Stimulated activated CD8-positive, alpha-beta memory T cell treated with anti-CD3 and anti-CD28 coated beads, Interleukin-4, amount 100 ng/mL, for 1 hour (primary cell): ENCODE measurements at places on chromosomes 7 and 10.

DNA sequence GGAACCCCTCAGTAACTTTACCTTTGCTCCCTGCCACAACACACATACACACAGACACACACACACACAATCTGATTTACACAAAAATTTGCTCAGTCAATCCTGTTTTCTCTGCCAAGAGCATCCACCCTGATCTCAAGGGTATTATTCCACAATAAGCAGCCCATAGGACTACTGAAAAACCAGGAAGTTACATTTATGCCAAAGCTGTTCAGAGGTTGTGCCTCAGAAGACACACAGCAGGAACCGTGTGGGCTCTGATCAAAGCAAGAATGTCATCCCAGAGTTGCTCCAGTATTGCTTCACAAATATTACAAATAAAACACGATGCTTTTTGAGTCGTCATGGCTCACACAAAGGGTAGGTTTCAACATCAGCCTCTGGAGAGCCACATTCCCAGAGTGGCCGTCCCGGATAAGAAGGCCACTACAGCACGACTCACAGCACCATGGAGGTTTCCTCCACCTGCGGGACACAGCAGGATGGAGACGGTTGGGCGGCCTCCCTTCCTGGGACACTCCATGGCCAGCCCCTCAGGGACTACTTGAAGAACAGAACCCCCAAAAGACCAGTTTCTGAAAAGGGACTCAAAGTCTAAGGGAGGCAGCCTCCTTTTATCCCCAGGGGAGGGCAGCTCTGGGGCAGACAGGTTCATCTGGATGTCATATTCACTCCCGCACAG, 1.6 kb downstream of the AIFM2 start:
- no peak for DNase-seq

DNA sequence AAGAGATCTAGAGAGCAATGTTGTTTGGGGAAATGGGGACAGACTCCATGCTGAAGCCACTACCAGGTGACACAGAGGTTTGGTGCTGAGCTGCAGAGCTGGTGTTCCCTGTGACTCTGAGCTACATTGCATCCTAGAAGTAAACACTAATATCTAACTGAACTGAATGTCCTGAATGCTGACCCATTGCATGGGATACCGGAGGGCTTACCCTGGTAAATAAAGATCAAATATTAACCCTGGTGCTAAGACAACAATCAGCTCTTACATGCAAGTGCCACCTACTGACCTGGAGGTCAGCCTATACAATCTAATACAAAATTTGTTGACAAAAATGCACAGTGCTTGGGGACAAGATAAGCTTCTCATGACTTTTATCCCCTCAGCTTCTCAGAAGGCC, 851.3 kb upstream of the KCND2 start:
- no peak for DNase-seq

GRCh38 chr10:72267819-72268399, 5.8 kb upstream of the DDIT4 start:
- DNase-seq = no peak

DNA sequence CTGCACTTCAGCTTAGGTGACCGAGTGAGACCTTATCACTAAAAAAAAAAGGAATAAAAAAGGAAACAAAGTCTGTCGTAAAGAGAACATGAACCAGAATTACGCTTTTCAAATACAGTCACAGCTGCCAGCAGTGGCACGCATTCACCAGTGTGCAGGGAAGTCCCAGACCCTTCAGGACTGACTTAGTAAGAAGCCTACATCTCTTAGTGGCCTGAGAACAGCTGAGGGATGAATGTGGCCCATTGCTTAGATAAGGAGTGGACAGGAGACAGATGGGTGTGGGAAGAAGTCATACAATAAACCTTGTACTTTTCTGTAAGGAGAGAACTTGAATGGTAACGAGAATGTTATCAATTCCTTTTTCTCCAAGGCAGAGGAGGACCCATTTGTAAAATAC, 178.5 kb downstream of the JCAD start:
- DNase-seq = no peak

- DNase-seq = no peak
Measured at GRCh38 chr7:127654404-127655394, 2.7 kb downstream of the SND1 start.

DNA sequence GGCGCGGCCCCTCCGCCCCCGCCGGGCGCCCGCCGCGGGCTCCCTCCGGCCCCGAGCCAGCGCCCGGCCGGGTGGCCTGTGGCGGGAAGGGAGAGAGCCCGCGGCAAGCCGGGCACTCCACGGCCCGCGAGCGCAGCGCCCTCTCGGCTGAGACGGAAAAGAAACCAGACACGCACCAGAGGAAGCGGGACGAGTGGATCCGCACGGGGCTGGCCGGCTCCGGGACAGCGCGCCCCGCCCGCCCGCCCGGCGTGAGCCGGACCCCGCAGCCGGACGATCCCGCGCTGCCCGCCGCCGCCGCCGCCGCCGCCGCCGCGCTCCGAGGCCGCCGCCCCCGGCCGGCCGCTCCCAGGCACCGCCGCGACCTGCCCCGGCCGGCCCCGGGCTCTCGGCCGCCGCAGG, 300 bp downstream of the ARHGAP21 start:
- no peak for DNase-seq

DNA sequence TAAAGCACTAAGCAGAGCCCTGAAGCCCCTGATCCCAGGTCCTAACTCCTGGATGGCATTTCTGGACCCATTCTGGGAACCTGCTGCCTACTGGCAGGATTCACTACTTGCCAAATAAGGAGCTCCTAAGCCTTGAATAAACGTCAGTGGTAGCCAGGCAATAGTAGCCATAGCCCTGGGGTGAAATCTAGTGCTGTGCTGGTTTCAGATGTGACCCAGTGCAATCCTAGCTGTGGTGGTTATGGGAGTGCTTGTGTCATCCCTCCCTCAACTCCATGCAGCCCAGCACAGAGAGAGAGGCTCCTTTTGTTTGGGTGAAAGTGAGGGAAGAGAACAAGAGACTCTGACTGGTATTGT, 43.7 kb downstream of the PCLO start:
- DNase-seq = no peak

DNA sequence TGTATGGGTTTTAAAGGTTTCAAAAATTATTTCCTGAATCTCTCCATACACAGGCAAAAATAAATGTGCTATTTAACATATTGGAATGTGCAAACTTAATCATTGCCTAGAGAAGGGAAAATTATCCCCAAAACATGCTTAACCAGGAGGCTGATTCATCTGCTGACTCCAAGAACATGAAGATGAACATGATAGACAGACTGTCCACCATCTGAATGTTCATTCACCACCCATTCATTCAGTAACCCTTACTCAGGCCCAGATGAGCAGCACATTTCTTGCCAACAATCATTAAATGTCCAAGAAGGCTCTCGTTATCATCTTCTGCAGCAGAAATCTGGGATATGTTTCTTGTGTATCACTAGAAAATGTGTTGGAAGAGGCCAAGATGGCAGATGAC, 110.6 kb downstream of the PPP1R9A start:
- DNase-seq = no peak

GRCh38 chr10:124296813-124297788, 121.6 kb downstream of the OAT start:
- no peak for DNase-seq

DNA sequence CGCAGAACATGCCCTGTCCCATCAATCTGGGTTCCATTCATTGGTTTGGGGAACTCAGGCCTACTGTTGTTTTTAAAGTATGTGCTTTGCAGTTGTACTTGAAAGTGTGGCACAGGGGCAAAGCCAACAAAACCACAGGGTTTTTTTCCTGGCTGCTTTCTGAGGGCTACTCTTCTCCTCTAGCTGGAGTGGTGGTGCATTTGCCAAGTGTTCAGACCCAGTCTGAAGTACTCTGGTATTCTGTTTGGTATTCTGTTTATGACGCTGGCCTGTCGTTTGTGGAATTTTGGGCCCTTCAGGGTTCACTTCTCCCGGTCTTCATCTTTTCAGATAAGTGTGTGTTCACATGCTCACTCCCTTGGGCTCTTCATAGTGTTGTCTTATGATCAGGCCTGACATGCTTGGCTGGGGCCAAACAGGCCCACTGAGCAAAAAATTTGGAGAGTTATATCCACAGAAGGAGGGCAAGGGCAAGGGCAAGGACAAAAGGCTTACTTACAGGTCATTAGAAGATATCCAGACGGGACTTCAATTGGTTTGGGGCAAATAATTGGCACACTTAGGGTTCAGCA, 26.3 kb downstream of the SLC26A4 start:
- DNase-seq = no peak

GRCh38 chr10:78684947-78685346, 383.8 kb upstream of the ZMIZ1 start:
- DNase-seq = no peak

DNA sequence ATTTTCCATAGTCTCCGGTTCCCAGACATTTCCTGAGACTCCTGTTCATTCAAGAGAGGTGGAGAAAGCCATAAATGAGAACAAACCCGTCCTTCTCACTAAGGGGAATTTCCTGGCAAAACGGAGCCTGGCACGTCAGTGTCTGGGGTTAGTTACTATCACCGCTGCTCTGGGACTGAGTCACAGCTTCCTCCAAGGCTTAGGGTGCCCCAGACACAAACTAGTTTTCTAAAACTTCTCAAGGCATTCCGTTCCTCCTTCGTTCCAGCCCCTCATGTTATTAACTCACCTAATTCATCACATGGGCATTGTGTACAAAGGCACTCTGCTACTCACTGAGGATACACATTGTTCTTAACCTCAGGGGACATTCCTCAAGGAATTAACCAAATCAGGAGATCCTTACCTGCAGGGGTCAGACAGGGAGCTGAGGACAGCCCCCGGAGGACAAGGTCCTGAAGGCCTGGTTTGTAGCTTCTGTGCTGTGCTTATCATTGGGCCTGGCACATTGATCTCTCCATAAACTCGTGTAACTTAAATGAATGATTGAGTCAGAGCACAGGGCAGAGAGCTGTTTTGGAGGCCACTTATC, 103.0 kb upstream of the KLF6 start:
- peak; percentile 20 for DNase-seq

- DNase-seq = no peak
Measured at GRCh38 chr10:70098271-70098670, 34.4 kb downstream of the AIFM2 start.
